Central memory CD4-positive, alpha-beta T cell (primary cell): ENCODE measurements at places on chromosomes 7 and 10.

DNA sequence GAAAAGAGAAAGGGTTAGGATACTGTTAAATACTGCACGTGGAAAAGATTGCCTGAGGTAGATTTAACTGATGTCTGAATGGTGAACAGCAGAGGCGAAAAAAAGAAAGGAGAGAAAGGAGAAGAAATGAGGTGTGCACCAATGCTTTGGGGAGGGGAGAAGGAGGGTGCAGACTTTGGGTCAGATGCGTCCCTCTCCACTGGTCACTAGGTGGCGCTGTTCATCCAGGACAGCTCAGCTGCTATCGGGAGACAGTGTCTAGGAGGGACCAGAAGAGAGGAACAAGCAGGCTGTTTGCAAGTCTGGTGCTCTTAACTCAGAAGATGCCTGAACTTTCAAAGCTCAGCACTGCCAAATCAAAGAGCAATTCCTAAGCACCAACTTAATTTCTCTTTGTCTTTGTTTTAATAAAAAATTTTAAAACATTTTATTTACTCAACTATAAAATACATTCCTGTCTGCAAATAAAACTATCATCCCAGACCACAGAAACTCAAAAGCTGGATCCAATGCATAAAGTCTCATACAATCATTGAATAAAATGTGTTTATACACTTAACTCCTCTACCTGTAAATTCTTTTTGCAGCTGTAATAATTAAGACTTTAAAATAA, 83.9 kb upstream of the PDLIM1 start:
- DNase-seq: no peak

GRCh38 chr7:4745265-4745919, 30.0 kb upstream of the AP5Z1 start:
- no peak for DNase-seq

GRCh38 chr10:66209025-66209424, 716.8 kb upstream of the LRRTM3 start:
- no peak for DNase-seq

- no peak for DNase-seq
Observed at GRCh38 chr7:46539892-46540483, 618.9 kb upstream of the IGFBP3 start.

- no peak for DNase-seq
Observed at GRCh38 chr7:130141884-130142653, 63.1 kb downstream of the TMEM209 start.

DNA sequence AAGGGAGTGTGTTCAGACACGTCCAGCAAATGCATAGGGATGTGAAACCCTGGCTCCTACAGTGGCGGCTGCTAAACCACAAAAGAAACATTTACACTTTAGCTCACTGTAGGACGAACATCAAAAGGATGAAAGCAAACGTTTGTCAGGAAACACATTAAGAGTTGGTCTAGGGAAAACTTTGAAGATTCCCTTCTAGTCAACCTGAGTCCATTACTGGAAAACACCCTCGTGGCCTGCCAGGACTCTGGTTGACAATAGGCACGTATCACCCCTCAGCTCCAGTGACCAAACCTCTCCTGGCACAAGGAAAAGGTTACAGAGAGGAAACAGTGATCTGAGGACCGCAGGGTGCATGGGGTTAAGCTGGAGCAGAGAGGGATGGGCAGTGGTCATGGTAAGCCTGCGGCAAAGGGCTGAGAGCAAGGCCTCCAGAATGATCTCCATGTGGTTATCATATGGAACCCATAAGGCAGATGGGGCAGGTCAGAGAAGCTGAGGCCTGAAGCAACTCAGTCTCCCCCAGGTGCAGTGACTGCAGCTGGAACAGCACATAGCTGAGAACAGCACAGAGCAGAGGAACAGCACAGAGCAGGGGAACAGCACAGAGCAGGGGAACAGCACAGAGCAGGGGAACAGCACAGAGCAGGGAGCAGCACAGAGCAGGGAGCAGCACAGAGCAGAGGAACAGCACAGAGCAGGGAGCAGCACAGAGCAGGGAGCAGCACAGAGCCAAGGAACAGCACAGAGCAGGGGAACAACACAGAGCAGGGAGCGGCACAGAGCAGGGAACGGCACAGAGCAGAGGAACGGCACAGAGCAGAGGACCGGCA, 49.9 kb downstream of the CHST15 start:
- no peak for DNase-seq

GRCh38 chr10:60348982-60349381, 40.7 kb downstream of the ANK3 start:
- no peak for DNase-seq

DNA sequence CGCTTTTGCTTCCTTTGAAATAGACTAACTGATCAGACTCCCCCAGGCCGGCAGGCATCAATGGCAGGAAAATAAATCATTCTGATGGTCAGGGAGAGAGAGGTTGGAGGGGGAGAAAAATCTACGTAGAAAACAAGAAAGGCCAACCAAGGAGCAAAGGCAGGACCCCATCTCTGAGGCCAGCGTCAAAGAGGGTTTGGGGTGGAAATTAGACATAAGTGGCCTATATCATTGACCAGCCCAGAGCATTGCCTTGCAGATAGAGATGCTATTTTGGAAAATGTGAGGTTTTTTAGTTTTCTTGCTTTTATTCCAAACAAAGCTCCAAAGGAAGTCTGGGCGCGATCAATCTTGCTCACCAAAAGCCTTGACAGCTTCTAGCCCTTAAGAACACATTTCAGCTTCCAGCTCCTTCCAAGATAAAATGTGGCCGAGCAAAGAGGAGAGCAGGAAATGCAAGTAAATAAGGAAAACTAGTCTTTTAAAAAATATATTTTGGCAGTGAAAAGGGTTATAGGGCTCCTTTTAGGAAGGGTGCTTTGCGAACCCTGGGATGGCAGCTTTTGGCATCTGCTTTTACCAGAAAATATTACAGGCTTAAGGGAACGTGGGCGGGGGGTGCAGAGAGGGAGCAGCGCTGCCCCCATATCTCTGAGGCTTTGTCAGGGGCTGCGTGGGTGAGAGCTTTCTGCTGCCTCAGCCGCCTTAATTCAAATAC, 2.0 kb upstream of the HOXA2 start:
- DNase-seq: no peak

- no peak for DNase-seq
Observed at GRCh38 chr7:157464111-157464970, 127.5 kb downstream of the DNAJB6 start.

- peak; percentile 29 for DNase-seq
Observed at GRCh38 chr7:149624006-149624405, 126.4 kb upstream of the ZNF746 start.

DNA sequence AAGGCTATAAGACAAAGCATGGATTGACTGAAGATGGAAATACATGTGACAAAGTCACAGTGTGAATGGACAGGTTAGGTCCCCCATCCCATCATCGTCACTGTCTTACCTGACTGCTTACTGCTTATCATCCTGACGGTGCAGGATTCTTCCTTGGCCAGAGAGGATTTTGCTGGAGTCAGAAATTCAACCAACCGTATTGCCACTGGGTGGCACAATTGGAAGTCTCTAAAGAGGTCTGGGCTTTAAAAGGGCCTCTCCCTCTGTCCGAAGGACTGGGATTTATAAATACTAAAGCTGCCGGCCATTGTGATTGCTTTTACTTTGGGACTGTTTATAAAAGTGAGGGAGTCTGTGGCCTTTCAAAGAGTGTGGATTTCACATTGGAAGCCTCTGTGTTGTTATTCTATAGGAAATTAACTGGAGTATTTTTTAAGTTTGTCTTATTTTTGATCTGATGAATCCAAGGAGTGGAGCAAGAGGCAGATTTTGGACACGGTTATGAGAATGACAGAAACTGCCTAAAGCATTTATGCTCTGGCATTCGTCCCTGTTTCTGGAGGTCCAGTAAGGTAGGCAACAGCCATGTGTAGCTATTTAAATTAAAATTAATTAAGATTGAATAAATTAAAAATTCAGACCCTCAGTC, 113.3 kb upstream of the CREB5 start:
- DNase-seq: no peak

- no peak for DNase-seq
Observed at GRCh38 chr10:114806562-114807391, 14.8 kb upstream of the FHIP2A start.

DNA sequence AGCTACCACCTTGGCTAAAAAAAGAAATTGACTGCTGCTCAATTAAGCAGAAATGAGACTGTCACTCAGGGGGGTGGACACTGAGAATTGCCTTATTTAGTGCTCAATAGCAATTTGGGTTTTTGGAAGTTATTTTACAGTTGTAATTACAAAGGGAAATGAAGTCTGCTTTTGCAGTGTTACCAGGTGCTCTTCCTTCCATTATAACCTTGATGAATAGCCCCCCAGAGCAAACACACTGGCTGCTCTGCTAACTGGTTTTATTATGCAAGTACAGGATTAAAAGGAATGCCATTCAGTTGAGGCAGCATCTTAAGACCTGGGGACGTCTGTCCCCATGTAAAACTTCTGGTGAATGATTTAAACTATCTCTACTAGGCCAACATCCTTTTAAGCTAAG, 191.0 kb downstream of the EVX1 start:
- no peak for DNase-seq

GRCh38 chr10:70277396-70278030, 6.3 kb downstream of the NPFFR1 start:
- DNase-seq: no peak

DNA sequence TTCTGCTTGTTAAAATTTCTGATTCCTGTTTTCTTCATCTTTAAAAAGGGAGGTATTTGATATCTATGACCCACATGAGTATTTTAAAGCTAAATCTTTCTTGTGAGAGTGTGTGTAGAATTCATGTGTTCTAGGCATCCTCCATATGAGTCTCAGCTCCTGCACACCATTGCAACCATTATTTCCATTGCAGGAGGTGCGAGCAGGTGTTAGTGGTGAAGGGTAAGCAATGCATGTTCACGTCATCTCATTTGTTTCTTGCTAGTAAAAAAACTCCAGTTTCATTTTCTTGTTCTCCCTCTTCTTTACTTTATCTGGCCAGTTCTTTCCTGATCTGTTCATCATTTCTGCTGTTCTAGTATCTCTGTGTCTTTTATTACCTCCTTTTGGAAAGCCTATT, 100.5 kb downstream of the ADRA2A start:
- DNase-seq: no peak

- no peak for DNase-seq
Observed at GRCh38 chr10:21317902-21318301, 207.6 kb downstream of the SKIDA1 start.

DNA sequence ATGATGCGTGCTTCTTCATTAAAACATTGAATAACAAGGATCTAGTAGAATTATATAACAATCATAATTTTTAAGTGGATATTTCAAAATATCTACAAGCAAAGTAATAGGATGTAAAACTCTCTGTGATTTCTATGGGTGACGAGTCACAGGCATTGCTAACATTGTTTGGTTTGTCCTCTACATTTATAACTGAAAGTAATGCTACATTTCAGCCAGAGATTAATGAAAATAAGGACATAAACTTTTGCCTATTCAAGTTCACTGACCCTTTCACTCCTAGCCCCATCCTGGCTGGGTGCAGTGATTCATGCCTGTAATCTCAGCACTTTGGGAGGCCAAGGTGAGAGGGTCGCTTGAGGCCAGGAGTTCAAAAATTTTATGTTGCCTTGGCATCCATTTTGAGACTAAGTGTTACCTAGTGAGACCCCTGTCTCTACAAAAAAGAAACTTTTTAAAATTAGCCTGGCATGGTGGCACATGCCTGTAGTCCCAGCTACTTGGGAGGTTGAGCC, 38.4 kb upstream of the HSPA12A start:
- DNase-seq: no peak
